NCI-H1417 (cell line): ENCODE measurements at places on chromosomes 5 and 9.

DNA sequence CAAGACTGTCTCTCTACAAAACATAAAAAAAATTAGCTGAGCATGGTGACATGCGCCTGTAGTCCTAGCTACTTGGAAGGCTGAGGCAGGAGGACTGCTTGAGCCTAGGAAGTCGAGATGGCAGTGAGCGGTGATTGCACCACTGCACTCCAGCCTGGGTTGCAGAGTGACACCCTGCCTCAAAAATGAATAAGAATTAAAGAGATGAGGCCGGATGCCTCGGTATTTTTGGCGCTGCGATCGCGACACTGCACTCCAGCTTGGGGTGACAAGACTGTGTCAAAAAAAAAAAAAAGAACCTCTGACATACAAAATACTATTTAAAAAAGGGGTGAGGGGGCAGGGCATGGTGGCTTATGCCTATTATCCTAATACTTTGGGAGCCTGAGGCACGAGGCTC lies 7.3 kb downstream of the GPBP1 start:
- DNase-seq, result no peak

DNA sequence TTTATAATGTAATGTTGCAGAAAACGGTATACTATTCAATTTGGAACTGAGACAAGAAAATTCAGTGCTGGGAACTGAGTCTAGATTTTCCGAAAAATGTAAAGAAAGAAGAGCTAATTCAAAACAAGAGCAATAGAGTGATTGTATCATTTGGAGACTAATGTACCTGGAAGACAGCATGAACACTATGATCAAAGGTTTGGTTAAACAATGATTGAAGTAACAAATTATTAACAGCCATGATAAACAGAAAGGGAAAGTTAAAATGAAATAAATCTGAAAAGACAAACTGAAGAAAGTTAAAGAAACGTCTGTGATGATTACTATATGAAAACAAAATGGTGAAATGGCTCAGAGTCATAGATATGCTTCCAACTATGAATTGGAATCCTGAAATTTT lies 300.6 kb upstream of the MPDZ start:
- no peak for DNase-seq

DNA sequence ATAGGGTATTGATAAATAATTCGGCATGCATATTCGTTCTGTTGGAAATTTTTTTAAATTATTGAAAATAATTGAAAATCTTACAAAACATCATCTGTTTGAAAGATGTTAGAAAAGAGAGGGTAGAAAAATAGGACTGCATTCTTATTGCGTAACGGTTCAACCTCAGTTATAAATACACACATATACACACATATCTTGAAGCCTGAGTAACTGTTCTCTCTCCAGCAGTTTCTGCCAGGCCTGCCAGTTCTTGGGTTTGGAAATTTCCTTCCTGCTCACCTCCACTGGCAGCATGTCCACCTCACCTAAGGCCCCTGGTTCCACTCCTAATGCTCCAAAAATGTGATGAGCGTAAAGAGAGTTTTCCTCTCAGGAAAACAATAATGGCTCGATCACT lies 9.1 kb downstream of the SPATA31E1 start:
- no peak for DNase-seq

DNA sequence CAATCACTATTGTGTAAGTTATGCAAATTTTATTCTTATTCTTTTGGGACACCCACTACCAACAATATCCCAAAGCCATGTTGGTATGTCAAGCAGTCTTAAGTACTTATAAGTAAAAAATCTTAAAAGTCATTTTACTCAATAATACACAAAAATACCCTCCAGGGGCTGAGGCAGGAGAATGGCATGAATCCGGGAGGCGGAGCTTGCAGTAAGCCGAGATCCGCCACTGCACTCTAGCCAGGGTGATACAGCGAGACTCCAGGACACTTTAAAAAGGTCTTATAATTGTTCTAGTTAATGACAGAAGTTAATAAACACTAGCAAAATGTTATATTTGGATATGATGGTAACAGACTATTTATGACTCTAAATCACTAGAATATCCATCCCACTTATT lies 16.8 kb downstream of the CLINT1 start:
- no peak for DNase-seq

GRCh38 chr5:177086654-177087397 lies at the start of gene FGFR4:
Gene FGFR4, plus strand, starts transcription at chr5:177086915. Its CDS starts 2,688 bp downstream, at chr5:177089603.
- peak; percentile 57 for DNase-seq

DNA sequence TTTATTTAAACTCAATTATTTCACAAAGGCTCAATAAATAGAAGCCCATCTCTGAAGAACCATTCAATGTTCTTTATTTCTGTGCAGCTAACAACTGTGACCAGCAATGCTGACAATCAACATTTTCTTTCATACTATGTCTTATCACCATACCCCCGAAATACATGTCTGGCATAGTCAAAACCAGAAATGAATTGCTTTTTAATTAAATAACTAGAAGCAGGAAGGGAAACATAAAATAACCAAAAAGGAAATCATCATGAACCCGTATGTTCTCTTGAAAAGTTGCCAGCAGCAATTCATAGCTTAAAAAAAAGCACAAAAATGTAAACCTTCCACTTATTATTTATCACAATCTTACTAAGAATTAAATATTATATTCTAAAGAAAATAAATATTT lies 212.4 kb downstream of the TMEM232 start:
- DNase-seq, result no peak

GRCh38 chr9:78297672-78297961 lies 692 bp downstream of the PSAT1 start:
- no peak for DNase-seq

DNA sequence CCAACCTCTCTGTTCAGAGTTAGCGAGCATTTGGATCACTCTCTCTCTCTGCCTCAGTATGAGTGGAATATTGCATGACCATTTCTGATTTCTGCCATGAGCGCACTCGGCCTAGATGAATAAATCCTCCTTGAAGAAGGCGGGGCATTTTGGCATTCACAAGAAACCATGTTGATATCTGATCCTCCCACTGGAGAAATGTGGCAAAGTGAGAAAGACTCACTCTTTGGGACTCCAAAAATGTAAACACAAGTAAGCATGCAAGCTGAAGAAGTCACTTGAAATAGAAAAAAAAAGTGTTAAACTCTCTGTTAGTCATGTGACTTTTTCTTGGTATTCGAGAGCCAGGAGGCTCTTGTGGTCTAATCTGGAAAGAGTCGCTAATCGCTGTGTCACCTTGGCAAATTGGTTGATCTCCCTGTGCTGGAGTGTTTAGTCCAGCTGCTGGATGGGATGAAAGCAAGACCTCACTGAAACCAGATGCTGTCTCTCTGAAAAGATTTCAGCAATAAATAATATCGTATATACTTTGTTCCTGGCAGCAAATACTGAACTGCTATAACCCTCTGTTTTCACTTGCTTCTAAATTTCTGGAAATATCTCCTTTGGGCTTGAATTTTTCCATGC lies 95.5 kb downstream of the GHR start:
- no peak for DNase-seq

- DNase-seq, result peak; percentile 6
These were observed 1.7 kb downstream of the STC2 start for GRCh38 chr5:173326501-173326960.

DNA sequence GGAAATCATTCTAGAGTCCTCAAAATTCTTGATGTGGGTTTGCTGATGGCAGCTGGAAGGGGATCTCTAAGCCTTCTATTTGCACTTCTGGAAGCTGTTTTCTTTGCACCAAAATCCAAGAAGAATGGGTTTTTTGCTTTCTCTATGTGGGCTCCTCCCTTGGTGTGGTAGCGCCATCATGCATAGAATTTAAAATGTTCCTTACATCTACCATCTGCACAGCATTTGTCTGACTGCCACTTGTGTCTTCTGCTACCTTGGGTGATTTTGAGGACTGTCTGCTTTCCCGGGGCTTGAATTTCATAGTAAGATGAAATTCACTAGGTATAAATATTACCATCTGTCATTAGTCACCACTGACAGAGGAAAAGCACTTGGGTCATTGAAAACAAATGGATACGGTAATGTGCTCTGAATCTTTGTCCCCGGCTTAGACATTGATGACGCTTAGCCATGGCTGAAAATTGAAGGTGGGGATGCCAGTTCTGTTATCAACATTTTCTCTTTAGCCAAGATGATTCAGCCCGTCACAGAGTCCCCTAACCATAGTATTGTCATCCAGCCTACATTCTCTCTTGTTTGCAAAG lies 30.0 kb downstream of the SNX30 start:
- no peak for DNase-seq

GRCh38 chr5:127849891-127850290 lies 146.7 kb downstream of the CCDC192 start:
- no peak for DNase-seq

- DNase-seq, result no peak
These were observed 715 bp downstream of the FGF10 start for GRCh38 chr5:44388321-44389089.

DNA sequence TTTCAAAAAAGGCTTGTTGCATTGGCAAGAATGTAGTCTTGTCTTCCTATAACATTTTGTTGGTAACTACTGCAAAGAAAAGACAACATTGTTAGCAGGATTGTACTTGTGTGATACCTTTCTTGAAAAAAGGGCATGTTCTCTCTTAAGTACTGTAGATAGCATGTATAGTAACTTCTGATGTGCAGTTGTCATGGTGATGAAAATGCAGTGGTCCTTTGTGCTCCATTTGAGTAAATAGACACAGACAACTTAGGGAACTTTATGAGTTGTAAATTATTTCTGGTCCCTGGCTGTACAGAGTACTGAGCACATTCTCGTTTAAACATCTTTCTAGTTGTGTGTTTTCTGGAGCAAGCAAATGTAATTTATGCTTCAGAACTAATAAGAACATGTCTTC lies 103.3 kb downstream of the CD180 start:
- DNase-seq, result peak; percentile 17

GRCh38 chr9:117116084-117116483 lies 298.8 kb downstream of the ASTN2 start:
- no peak for DNase-seq

- peak; percentile 44 for DNase-seq
These were observed at the start of gene DCANP1 for GRCh38 chr5:135447298-135447929. Gene DCANP1, minus strand, starts transcription at chr5:135447348. Its CDS starts 240 bp downstream, at chr5:135447108.

GRCh38 chr5:79020861-79021561 lies 35.9 kb upstream of the ARSB start:
- peak; percentile 19 for DNase-seq

DNA sequence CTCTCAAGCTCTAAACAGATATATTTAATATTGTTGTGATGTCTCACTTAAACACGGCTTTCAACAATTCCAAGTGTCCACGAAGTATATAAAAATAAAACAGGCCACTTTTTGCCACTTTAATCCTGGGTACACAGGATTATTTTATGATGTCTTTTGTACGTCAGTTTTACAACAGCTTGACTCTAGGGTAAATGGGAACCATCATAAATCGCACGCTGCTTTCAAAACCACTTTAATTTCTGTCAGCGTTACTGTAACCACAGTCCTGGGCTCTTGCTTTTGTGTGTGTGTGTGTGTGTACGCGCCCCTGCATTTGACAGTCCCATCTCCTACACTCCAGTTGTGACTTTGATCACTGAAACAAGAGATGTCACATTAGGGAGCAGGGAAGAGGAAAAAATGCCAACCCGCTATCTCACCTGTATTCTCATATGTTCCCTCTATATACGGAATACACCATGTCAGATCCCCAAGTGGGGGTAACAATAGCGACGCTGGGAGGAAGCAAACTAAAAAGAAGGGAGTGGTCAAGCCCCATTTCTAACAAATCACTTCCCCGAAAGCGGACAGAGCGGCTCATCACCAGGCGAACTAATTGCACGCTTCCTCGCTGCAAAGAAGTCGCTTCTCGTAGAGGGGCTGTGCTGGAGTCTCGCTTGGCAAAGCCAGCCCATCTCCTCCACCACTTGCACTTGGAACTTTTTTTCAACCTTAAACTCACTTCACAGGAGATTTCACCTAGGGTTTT lies 1.2 kb downstream of the BNC2 start:
- peak; percentile 51 for DNase-seq

GRCh38 chr9:123952641-123953495 lies 22.9 kb upstream of the DENND1A start:
- DNase-seq, result no peak

- no peak for DNase-seq
These were observed 19.7 kb downstream of the RAI14 start for GRCh38 chr5:34675857-34676256.

DNA sequence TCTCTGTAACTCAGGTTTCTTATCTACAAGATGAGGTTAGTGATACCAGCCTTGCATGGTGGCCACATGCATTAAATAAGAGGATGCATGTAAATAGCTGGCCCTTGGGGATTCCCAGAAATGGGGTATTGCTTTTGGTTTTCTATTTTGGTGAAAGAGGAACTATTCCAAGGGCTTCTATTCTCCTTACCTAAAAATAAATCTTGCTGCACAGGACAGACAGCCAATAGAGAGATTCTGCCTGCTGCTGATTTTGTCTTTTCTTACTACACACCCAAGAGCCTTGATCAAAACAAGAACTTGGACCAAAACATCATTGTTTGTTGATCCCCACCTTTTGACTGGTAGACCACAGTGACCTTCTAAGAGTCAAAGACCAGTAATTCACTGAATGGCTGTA lies 161.8 kb downstream of the PJA2 start:
- DNase-seq, result no peak

GRCh38 chr5:2727550-2727949 lies 23.9 kb downstream of the IRX2 start:
- no peak for DNase-seq

DNA sequence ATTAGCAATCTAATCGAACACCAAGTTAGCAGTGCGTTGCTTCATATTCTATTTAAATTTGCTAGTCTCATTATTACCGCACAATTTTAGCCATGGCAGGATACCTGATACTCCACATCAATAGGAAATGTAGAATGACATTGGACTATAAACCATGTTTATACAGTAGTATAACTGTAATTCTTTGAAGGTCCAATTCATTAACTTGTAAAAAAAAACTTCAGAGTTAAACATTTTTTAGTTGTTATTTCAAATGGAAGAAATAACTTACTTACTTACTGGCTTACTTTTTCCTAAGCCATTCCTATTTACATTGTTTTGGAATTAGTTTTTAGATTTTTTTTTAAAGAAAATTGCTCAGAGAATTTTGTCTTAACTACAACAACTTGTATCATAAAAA lies 35.4 kb upstream of the ACOT12 start:
- DNase-seq, result no peak

DNA sequence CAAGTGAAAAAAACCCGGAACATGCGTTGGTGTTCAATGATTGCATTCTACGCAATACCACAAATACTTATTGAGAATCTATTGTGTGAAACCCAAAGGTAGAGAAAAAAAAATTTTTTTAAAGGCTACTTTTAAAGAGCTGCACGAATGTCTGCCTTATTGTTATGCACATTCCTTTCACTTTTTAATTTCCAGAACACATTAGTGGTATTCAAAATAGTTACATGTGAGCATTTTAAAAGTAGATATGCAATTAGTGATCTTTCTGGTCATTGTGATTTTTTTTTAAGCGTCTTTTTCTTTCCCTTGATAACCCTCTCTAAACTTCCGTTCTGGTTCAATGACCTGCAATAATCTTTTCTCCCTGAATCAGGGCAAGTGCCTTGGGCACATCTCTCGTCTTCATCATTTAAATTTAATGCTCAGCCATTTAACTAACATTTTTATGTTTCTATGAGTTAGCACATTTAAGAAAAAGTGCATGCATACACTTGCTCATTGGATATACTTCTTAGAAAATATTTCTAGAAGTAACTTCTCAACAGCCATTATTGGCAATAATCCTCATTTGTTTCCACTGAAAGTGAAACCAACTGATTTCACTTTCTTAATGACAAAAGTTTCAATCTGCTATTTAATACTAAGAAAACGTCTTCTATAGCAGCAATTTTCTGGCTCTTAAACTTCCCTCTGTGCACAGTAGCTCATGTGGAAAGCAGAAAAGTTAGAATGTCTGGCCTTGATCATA lies 80.3 kb downstream of the CDH6 start:
- DNase-seq, result no peak

- DNase-seq, result peak; percentile 51
These were observed 2.1 kb upstream of the ANXA1 start for GRCh38 chr9:73149371-73150067.
